Stimulated activated CD4-positive, alpha-beta T cell treated with anti-CD3 and anti-CD28 coated beads, TNF-alpha, amount 100 ng/mL, for 1 hour (primary cell): ENCODE measurements at places on chromosomes 11 and 22.

DNA sequence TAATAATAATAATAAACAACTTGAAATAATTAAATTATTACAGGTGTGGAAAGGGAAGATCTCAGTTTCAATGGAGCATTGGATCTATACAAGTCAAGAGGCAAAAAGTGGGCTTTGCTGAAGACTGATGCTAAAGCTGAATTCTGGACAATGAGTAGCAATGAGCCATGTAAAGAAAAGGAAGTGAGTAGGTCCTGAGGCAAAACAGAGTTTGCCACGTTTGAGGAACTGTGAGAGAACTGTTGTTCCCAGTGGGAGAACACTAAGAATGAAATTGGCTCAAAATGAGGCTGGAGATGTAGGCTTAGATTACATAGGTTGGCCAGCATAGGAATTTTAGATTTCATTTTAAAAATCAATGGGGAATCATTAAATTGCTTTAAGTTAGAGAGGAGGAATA, 33.9 kb upstream of the TEAD1 start:
- DNase-seq: no peak

DNA sequence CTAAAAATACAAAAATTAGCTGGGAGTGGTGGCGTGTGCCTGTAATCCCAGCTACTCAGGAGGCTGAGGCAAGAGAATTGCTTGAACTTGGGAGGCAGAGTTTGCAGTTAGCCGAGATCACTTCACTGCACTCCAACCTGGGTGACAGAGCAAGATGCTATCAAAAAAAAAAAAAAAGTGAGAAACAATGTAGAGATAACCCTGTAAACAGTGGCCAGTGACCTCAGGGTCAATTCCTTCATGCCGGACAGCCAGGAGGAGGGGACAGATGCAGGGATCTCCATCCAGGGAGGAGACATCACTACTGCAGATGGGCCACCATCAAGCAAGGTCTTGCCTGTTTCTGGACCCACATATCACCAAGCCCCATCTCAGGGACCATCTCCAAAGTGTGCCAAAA, 10.2 kb downstream of the CFL1 start:
- no peak for DNase-seq

- DNase-seq: no peak
Measured at GRCh38 chr22:27195094-27195493, 537.7 kb downstream of the MIAT start.

- DNase-seq: no peak
Measured at GRCh38 chr11:130467116-130467900, 18.9 kb downstream of the ADAMTS15 start.
